ENCODE measurements at places on chromosomes 1 and 21. TPM values are rescaled to one million over a fixed set of nuclear protein-coding genes. Genes with fewer than 3 reads are reported as not detected.

PKLR gene
- total RNA-seq = not detected

PROK1 gene
- not detected for total RNA-seq

SLAMF9 gene
- total RNA-seq = not detected

DNA sequence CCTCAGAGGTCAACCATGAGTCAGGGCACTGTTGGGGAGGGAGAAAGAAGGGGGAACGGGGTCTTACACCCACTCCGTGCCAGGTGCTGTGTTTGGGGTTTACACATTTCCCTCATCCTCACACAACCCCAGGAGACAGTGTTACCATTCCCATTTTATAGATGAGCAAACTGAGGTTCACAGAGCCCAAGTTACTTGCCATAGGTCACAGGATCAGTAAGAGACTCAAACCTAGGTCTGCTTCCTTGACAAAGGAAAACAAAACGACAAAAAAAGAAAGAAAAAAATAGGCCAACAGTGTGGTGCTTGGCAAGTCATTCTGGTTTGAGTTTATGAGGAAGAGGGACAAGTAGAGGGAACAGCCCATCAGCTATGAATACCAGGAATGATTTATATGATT, 16.3 kb upstream of the CDCP2 start:
- DNase-seq = no peak

- DNase-seq = no peak
Observed at GRCh38 chr21:38165466-38166172, 91.2 kb upstream of the KCNJ15 start.

All from dermis microvascular lymphatic vessel endothelial cell (primary cell).